ENCODE measurements at places on chromosomes 2 and 18.
A peak's percentile ranks its signal among the peaks of the same experiment; 100 is the strongest.

GRCh38 chr18:74901362-74902146 is 303.9 kb downstream of the ZNF407 start:
- peak; percentile 50 for DNase-seq

DNA sequence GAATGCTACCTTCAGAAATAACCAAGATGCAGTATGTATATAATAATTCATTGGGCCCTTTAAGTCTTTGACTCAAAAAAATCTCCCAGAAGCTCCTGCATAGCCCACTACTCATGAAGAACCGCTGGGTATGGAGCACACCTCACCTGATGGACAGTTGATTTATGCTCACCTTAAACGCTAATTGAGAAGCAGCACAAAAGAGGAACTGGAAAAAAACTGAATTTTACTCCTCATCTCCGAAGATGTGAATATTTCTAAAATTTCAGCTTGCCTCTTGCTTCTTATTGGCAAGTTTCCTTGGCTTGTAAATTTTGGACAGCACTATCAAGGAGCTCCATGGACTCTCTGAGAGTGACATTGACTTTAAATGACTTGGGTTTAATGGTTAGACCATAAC is 5.5 kb downstream of the CYP1B1 start:
- no peak for DNase-seq

DNA sequence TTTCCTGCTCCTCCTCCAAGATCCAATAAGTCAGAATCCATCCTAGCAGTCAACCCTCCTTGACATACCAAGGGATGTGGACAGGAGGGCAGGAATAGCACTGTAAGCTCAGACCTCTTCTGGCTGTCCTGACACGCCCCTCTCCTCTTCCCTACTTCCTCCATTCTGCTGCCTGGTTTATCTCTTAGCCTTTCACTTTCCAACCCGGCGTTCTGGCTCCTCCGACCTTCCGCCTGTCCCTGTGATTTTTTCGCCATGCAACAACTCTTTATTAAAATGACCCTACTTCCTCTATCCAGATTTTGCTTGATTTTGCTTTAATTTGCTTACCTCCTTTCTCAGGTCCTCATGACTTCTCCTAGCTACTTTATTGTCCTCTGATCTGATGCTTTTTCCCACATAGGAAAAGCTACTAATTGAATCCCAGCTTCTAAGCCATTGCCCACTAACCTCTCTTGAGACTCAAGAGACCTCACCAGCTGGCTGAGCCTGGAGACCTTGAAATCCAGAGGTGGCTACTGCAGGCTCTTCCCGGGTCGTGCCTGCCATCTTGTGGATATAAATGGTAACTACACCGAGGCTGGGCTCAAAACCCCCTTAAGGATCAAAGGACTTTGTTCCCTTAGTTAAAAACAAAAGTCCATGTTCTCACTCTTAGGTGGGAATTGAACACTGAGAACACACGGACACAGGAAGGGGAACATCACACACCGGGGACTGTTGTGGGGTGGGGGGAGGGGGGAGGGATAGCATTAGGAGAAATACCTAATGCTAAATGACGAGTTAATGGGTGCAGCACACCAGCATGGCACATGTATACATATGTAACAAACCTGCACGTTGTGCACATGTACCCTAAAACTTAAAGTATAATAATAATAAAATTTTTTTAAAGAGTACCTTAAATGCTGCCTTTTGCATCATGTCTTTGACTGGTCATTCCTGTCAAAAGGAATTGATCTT is 139.4 kb downstream of the AKAIN1 start:
- DNase-seq, result peak; percentile 28

DNA sequence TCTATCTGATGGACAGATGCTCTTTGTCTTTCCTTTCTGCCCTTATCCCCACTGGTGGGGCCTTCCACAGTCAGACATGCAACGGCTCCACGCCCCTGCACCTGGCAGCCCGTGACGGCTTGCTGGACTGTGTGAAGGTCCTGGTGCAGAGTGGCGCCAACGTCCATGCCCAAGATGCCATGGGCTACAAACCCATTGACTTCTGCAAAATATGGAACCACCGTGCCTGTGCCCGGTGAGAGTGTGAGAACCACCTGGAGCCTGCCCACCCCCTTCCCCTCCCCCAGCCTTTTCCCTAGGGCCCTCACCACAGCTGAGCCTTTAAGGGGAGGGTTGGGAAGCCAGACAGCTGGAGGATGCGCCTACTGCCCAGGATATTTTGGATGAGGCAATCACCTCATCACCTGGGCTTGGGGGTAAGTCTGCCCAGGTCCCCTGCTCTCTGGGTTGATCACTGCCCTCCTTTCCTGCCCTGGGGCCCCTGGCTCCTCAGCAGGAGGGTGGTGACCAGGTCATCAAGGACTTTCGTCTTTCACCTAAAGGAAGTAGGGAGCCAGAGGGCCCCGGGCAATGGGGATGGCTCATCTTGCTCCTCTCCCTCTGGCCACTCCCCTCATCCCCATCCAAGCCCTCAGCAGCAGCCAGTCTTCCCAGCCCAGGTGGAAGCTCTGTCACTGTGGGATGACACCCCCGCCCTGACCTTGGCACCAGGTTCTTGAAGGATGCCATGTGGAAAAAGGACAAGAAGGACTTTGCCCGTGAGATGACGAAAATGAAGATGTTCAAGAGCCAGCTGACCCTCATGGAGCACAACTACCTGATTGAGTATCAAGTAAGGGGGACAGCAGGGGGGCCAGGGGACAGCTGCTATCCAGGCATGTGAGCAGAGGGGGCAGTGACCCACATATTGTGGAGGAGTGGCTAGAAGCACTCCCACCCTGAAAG is 3.7 kb downstream of the ANKRD53 start:
- no peak for DNase-seq

- no peak for DNase-seq
These were observed 130.0 kb upstream of the CTDP1 start for GRCh38 chr18:79549638-79550000.

GRCh38 chr18:11064106-11064505 is 85.3 kb downstream of the PIEZO2 start:
- no peak for DNase-seq

DNA sequence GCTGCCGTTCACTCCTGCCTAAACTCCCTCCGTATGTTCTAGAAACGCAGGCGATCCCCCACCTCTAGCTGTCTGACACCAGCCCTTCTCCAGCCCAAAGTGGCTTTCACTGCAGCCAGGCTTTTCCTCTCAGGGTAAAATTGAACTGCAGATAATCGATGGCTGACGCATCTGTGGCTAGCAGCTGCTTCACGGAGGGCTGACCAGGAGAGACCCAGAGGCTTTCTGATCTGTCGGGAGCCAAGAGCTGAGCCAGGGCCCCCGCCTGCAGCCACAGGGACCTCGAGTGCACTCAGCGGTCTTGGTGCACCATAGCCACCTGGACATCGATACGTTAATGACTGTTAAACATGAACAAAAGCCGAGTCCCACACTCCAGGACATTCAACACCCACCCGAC is 107.5 kb downstream of the MBP start:
- DNase-seq, result no peak

DNA sequence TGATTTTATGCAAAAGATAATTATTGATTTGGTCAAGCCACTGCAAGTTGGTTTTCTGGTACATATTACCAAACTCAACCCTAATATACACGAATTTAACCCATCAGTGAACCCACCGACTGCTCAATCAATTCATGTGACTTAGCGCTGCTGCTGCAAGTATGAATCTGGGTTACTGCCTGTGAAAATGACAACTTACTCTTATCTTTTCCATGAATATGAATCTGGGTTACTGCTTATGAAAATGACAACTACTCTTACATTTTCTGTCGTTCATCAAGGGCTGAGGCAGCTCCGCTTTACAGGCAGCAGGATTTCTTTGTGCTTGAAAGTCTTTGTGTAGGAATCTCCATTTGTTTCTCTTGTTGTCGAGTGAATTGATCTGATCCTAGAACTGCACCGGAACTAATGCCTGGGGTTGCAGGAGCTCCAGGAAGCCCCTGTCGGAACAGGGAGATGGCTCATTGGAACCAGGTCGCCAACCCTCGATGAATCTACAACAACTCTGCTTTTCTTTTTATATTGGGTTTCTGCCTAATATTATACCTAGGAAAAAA is 22.1 kb upstream of the ALKAL2 start:
- no peak for DNase-seq

- DNase-seq, result no peak
These were observed 9.3 kb upstream of the MTERF4 start for GRCh38 chr2:241111440-241111805.

GRCh38 chr18:32668956-32669355 is 103.9 kb downstream of the KLHL14 start:
- no peak for DNase-seq

GRCh38 chr2:68088940-68089339 is 26.1 kb upstream of the C1D start:
- DNase-seq, result peak; percentile 86

GRCh38 chr18:27144672-27145071 is 40.4 kb downstream of the CHST9 start:
- no peak for DNase-seq

DNA sequence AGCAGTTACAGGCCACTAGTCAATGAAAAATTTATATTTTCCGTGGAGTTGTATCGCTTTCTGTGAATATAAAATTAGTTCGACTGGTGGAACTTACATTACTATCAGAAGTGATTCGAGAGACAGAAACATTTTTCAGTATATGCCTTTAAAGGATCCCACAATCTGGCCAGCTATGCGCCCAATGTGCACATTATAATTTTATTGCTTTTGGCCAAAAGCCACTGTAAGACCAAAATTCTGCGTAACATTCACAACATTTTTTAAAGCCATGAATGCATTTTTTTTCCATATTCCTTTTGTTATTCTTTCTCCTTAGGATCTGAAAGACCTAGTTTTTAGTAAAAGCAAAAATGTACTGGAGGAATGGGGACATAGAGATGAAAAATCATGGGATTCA is 131.0 kb upstream of the CHAC2 start:
- DNase-seq, result no peak

DNA sequence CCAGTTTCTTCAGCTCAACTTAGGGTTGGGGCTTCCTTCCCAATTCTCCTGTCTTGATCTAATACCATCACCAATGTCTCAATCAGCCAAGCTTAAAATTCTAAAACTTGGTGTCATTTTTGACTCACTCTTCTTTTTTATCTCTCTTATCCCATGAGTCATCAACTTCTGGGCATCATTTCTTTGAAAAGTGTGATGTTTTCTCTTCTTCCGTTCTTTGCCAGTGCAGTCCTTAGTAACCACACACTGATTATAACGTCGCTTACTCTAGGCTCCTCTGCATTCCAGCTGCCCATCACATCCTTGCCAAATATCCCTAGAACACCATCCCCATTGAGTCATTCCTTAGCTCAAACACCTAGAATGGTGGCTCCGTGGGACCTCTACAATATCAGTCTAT is 27.4 kb upstream of the MRO start:
- no peak for DNase-seq

DNA sequence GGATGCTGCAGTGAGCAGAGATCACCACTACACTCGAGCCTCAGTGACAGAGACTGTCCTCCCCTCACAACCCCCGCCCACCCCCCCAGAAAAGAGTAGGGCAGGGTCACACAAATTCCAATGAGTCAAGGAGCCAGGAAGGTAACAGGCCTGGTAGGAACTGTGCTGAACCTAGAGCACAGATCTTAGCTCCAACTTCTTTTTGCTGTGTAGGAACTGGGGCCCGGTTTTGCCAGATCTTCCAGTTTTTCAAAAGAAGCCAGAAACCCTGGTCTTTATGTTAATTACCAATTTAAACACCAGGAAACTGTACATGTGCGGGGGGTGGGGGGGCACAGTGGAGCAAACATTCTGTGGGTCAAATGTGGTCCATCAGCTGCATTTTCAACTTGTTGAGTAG is 71.0 kb downstream of the PRPF40A start:
- DNase-seq, result no peak

GRCh38 chr2:23379220-23379695 is 5.7 kb upstream of the KLHL29 start:
- no peak for DNase-seq

DNA sequence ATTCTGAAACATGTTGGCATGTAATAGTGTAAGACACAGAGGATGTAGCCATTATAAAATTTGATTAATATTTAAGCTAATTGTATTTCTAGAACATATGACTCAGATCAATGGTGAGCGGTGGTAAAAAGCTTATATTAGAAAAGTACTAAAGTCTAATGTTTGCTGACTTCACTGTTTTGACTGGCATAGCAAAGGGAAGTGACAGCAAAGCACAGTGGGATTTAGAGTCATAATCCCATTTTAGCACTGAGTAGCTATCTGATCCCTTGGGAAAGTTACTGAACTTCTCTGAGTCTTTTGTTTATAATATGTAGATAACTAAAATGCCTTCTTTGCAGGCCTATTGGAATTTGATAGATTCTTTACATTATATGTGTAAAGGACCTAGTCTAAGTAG is 60.4 kb downstream of the KIAA1328 start:
- no peak for DNase-seq

GRCh38 chr18:9392726-9393125 is 58.2 kb downstream of the TWSG1 start:
- DNase-seq, result no peak

- DNase-seq, result no peak
These were observed 45.9 kb downstream of the SCTR start for GRCh38 chr2:119478188-119478977.

- DNase-seq, result no peak
These were observed 64.4 kb downstream of the ANTXR1 start for GRCh38 chr2:69077252-69077950.

DNA sequence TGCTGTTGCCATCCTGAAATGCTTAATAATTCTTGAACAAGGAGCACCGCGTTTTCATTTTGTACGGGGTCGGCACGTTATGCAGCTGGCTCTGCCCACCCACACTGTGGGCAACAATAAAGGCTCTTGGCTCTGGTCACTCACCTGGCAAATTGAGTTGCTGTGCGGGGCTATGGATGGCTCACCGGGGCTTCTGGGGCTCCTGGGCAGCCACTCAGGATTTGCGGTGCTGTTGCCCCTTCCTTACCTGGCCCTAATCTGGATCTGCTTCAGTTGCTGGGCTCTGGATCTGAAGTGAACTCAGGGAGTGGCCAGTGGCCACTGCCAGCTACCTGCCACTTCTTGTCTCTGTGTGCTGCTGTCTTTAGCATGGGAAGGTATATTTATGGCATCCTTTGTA is 22.7 kb downstream of the RHOB start:
- no peak for DNase-seq

- no peak for DNase-seq
These were observed 175.5 kb downstream of the SETBP1 start for GRCh38 chr18:44856157-44856556.

DNA sequence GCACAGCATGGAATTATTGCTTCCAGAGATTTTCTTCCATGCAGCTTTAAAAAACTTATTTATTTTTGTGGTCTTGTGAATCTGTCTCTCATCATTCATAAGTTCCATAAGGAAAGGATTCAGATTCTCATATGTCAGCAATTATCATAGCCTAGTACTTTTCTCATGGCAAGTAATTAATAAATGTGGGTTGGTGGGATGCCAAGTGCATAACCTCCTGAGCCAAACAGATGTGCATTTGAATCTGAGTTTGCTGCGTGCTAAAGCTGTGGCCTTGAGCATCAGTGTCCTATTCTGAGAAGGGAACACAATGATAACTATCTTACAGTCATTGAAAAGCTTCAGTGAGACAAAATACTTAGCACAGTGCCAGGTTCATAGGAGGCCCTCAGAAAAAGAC is 331.9 kb downstream of the PDE11A start:
- no peak for DNase-seq

Measured in NCI-H526 treated with DMSO at 0.1 percent for 48 hours (cell line).